ENCODE measurements at places on chromosomes 12 and 14.

- no peak for DNase-seq
Measured at GRCh38 chr12:106033161-106033675, 105.5 kb downstream of the NUAK1 start.

- peak; percentile 7 for DNase-seq
Measured at GRCh38 chr12:89994911-89995310, 286.3 kb upstream of the ATP2B1 start.

DNA sequence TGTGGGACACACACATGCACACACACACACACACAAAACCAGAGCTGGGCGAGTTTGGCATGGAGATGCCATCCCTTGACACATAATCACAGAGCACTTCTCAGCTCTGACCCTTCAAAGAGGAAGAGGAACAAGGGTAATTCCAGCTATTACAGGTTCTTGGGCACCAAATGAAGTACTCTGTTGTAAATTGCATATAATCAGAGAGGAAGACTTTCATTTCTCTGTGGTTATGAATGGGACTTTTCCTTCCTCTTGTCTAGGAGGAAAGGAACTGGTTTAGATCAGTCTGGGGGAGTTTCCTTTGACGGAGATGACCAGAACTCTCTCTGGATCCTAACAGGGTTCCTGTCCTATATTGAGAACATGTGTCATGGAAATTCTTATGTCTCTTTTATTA, 26.4 kb upstream of the FGF6 start:
- no peak for DNase-seq

GRCh38 chr14:74089251-74090020, 4.7 kb downstream of the LIN52 start:
- no peak for DNase-seq

DNA sequence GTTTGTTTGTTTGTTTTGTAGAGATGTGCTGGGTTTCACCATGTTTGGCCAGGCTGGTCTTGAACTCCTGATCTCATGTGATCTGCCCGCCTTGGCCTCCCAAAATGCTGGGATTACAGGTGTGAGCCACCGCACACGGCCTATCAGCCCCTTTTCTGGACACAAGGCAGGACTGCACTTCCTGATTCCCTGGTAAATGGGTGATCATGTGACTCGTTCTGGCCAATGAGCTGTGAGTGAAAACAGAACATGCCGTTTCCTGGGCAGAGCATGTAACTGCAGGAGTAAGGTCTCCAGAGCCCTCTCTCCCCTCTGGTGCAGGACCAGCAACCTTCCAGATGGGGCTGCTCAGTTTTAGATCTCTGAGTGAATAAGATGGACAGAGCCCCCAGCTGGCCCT, 92.7 kb downstream of the ITPK1 start:
- DNase-seq, result peak; percentile 5

DNA sequence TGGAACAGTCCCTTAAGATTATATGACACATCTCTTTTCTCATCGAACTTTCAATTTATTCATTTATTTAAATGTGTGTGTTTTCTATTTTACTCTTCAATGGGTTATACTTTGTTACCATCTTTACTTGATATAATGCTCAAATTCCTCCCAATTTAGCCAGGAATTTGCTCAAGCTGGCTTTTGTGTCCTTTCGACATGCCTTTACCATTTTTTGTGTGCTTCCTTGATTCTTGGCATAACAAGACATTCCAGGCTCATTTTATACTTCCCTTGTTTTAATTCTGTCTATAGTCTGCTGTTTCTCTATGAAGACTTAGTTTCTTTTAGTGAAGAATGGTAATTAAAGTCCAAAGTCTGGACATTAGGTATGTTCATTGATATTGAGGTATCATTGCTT, 315.8 kb downstream of the AEBP2 start:
- DNase-seq, result no peak

GRCh38 chr12:106739815-106740530, 34.5 kb upstream of the RIC8B start:
- DNase-seq, result no peak

DNA sequence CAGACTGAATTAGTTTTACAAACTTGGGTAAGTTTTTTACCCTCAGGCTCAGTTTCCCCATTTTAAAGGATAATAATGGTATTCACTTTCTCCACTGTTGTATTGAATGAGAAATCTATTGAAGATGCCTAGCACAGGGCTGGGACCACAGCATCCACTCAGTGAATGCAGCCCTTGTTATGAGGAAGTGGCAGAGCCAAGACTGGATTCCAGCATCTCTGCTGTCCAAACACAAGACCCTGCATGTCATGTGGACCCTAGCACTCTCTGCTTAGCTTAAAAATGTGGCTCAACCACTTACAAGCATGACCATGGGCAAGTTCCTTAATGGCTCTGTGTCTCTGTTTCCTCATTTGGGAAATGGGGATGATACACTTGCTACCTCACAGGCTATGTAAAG, 24.1 kb upstream of the TRIM9 start:
- DNase-seq, result no peak

GRCh38 chr14:62126879-62127478, 364.8 kb downstream of the SNAPC1 start:
- DNase-seq, result peak; percentile 81

- DNase-seq, result no peak
Measured at GRCh38 chr12:64993461-64993860, 127.6 kb downstream of the WIF1 start.

- DNase-seq, result no peak
Measured at GRCh38 chr12:63353559-63353958, 202.6 kb upstream of the AVPR1A start.

- no peak for DNase-seq
Measured at GRCh38 chr12:24561411-24561871, 387.5 kb downstream of the BCAT1 start.

DNA sequence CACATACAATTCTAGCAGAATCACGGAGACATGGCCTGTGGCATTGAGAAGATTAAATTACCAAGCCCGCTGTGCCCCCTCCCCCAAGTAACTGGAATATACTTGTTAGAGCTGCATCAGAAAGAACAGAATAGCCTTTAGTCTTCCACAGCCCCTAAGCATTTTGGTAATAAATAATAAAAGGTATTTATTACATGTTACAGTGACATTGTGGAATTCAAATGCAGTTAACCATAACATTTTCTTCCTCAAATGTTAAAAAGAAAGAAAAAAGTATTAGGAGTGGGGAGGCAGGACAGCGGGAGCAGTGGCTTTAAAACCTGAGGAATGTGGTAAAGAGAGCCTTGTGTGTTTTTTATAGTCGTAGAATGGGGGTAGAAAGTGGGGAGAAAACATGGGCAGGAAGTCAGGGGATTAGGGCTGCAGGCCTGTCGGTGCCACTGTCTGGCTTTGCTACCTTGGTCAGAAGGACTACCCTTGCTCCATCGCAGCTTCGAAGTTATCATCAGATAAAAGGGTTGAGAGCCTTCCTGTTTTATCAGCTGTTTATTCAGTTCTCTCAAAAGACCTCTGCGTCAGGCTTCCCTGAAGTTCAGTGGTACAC, 255.9 kb downstream of the MSRB3 start:
- DNase-seq, result no peak

- no peak for DNase-seq
Measured at GRCh38 chr14:80645667-80646413, 295.7 kb downstream of the CEP128 start.

DNA sequence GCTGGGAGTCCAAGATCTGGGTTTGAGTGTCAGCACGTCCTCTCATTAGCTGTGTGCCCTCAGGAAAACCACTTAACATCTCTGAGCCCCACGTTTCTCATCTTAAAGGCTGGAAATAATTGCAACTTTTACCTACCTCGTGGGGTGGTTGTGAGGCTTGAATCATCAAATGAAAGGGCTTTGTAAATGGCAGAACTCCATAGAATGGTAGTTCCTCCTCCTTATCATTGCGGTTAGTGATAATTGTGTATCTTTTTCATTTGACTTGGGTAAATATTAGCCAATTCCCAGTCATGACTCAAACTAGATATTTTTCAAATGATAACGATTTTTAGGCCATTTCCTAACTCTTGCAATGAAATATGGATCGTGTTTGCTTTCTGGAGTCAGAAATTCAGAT, 205.5 kb downstream of the CHST11 start:
- DNase-seq, result no peak

GRCh38 chr14:102046337-102047278, 40.2 kb downstream of the HSP90AA1 start:
- DNase-seq, result peak; percentile 40

- no peak for DNase-seq
Measured at GRCh38 chr12:96811083-96811482, 96.0 kb upstream of the NEDD1 start.

- DNase-seq, result no peak
Measured at GRCh38 chr14:27427796-27428195, 830.0 kb upstream of the NOVA1 start.

DNA sequence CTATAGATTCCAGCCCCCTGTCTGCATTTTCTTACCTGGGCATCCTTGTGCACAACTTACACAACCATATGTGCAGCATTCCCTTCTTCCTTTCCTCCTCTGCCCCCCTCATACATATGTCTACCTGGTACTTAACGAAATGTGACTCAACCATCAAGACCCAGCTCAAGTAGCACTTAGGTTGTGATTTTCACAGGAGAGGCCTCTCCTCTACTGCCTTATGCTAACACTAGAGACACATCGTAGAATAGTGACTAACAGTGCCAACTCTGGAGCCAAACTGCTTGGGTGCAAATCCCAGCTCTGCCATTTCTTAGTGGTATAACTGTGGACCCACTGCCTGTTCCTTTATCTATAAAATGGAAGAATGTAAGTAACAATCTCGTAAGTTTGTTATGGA, 24.1 kb upstream of the PLEKHA5 start:
- no peak for DNase-seq

DNA sequence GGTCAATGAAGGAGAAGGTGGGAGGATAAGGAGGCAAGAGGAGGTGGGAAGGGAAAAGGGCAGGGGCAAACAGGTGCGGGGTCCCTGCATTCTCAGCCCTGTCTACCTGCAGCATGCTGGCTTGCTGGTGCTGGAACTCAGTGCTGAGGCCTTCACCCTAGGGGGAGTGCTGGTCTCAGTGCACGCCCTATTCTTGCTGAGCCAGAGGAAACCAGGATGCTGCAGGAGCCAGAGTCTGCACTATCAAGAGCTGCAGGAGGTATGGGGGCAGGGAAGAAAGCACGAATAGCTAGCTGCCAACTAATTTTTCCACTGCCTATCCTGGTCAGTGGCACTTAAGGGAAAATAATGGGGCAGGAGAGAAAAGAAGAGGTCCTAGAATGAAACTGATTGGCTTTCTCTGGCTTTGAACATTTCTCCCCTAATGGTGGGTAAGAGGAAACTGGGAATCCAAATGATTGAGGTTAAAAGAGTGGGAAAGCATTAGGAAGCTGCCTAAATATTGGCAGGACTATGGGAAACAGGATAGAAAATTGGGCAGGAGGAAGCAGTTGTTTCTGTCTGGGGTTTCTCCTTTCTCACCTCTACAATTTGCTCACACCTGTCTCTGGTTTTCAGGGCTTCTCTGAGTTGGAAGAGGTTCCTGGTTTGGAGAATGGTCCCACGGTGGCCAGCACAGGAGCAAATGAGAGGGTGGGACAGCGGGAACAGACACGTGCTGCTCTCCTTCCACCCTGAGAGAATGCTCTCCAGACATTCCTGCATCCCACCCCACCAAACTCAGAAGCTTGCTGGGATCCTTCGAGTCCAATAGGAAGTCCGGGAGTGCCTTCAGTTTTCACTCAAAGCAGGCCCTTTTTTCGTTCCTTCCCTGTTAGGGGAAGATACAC, 1.9 kb downstream of the TMEM253 start:
- no peak for DNase-seq

DNA sequence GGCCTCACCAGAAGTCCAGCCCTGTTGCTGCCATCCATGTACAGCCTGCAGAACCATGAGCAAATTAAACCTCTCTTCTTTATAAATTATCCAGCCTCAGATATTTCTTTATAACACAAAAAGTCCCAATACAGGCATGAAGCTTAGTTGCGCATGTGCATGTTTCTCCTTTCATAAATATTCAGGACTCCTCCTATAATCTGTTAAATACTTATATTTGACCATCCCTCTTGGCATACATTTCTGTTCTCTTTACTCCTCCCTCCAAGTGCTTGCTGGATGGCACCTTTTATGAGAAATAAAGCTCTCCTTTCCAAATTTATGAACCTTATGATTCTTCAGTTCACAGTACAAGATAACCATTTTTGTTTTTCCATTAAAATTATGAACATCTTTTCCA, 20.5 kb downstream of the DAAM1 start:
- no peak for DNase-seq

- no peak for DNase-seq
Measured at GRCh38 chr14:103690332-103690731, 24.9 kb downstream of the XRCC3 start.

- DNase-seq, result no peak
Measured at GRCh38 chr12:29572938-29573337, 75.5 kb upstream of the OVCH1 start.

GRCh38 chr14:94665121-94665520, 52.9 kb downstream of the SERPINA3 start:
- DNase-seq, result no peak

DNA sequence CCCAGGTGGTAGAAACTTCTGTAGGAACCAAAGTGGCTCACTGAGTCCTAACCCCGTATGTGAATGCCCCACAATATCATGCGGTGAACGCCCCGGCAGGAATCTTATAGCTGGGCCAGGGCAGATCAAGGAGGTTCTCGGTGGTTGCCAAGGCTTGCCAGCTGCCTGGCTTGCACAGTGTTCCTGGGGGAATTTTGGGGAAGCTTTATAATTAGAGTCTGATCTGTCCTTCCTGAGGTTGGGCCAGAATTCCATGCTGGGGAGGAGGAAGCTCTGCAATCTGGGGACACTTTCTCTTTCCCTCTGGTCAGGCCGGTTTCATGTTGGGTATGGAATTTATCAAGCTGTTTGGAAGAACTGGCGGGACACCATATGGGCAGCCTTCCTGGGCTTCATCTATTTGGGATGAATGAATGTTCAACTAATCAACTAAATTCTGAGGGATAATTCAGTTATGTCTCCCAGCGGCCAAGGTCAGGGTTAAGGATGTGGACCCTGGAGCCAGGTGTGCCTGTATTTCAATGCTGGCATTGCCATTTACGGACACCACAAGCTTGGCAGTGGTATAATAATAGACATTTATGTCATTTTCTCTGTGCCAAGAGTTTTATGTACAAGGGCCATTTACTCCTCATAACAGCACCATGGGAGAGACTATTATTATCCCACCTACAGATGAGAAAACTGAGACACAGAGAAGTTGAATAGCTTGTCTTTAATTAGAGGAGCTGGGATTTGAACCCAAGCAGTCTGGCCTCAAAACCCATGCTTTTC, 54.3 kb downstream of the SVOP start:
- no peak for DNase-seq

GRCh38 chr12:127485528-127485927, 781.4 kb upstream of the TMEM132C start:
- DNase-seq, result no peak

DNA sequence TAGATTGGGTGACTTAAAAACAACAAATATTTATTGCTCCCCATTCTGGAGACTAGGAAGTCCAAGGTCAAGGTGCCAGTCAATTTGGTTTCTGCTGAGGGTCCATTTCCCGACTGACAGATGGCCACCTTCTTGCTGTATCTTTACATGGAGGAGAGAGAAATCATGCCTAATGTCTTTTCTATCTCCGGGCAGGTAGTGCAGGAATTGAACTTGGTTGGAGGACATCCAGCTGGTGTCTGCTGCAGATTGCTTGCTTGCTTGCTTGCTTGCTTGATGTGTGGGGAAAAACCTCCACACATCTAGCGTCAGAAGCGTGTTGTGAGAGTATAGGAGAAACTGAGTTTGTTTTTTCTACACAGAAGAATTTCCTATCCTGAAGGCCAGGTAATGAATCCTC, 561.4 kb downstream of the DIO2 start:
- DNase-seq, result no peak

GRCh38 chr12:25855716-25856115, 102.8 kb upstream of the RASSF8 start:
- DNase-seq, result no peak

All from Kasumi-1 (cell line).